AML-193 (cell line): ENCODE measurements at places on chromosomes 2 and 18.

GRCh38 chr2:169221745-169222369 lies 140.5 kb downstream of the LRP2 start:
- DNase-seq = peak; percentile 54

DNA sequence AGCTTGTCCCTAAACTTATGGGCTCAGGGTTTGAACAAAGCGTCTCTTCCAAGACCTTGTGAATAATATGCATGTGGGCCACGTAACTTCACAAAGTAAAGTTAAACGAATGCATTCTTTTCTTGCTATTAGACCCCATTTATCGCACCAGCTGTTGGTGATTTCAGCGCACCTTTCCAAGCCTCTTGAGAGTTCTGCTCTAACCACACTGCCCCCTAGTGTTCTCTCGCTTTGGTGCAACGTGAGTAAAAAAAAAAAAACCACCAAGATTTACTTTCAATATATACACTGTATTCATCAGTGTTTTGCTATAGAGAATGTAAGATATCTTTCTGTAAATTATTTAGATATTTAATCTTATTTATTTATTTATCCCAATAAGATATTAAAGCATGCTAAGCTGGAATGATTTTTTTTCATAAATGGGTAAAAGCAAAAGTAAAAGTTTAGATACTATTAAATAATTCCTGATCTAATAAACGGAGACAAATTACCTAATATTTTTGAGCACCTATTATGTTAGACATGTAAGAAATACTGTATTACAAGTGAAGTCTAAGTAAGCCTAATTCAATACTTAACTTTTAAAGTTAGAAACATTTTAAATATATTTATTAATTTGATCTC lies 459.5 kb downstream of the DLGAP1 start:
- peak; percentile 47 for DNase-seq

GRCh38 chr2:70529610-70530009 lies 24.0 kb downstream of the TGFA start:
- DNase-seq = no peak

DNA sequence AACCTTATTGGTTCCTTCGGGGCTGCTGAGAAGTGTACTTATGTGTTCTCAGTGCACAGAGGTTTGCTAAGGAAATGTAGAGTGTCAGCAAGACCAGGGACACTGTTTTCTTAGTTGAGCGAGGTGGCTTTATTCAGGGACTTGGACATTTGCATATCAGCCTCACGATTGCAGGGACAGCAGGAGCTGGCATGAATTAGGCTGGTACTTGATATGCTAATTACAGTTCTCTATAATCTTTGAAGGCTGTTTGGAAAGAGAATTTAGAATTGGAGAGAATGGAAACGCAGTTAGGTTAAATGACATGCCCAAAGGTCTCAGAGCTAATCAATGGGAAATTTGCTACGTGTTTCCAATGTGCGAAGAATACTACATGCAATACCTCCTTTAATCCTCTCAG lies 18.7 kb upstream of the MTCL1 start:
- no peak for DNase-seq

DNA sequence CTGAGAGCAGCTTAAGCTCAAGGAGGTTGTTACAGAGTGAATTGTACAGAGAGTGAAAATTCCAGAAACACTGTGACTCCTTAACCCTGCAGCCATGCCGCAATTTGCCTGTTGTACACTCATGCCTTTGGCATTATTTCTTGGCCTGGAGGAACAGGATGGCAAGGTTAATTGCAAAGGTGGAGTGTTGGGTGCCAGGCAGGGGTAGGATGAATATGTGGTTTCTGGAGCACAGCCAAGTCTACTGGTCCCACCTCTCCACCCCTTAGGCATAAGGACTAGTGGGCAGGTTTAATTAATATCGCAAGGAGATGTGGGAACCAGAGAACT lies 250.2 kb downstream of the LRRTM1 start:
- no peak for DNase-seq

DNA sequence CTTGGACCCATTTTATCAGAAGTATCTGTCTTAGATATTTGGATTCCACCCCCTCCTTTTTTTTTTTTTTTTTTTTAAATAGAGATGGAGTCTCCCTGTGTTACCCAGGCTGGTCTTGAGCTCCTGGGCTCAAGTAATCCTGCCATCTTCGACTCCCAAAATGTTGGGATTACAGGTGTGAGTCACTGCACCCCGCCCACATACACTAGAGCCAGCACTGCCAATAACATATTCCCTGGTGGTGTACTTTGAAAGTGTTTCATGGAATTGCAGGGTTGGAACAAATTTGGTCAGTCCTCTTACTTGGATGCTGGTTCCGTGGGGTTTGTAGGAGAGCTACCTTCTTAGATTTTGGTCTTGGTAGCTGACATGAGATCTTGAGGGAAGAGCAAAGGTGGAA lies 15.0 kb downstream of the PDCL3 start:
- DNase-seq = no peak

GRCh38 chr2:6067089-6067488 lies 374.9 kb downstream of the SOX11 start:
- DNase-seq = no peak

DNA sequence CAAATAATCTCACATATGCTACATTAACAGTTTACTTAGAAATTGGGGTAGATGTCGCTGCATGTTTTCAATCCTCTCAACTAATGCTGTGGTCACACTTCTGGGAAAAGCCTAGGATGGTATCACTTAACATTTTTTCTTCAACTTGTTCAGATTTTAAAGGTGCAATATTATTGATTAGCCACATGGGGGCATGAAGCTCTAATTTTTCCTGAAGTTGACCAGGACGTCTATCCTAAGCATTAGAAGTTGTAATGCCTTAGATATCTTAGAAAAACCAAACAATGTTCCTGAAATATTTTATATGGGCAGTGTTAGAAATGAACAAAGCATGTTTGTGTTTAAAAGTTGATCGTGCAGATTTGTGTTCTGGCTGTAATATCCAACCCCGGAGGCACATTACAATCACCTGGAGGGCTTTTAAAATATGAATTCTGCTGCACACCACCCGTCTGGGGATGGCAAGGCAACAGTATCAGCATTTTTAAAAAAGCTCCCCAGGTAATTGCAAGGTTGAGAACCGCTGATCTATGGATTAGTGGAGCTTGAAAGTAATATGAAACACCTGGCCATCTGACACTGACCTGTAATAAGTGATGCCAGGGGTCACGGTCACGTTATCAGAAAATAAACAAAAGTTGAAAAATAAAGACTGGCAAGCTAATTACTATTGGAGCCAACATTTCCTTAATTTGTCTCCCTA lies 100.5 kb upstream of the LMAN1 start:
- DNase-seq = no peak

DNA sequence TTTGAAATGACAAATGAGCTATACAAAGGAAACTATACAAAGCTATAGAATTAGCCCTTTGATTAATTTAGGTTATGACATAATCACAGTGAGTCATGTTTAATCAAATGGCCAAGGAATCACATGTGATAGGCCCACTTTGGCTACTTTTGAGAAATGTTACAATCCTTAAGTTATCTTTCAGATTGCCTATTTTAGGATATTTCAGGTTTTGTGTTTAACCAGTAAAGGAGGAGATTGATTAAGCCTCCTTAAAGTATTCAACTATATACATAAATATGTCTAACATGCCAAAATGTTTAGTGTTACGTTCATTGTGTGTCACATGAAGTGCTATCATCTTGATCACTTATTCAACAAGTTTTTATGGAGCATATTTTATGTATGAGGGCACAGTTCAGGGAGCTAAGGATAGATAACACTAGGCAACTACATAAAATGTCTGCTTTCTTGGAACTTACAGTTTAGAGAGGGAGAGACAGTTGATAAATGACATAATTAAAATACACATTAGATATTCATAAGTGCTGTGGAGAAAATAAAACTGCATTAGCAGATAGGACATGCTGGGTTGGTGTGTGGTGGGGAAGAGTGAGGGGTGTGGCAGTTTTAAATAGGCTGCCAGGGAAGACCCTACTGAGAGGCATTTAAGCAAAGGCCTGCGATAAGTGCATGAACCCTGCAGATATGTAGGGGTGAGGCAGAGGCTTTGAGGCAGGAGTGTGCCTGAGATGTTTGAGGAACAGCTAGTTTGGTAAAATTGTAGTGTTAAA lies 77.2 kb downstream of the LTBP1 start:
- DNase-seq = no peak

DNA sequence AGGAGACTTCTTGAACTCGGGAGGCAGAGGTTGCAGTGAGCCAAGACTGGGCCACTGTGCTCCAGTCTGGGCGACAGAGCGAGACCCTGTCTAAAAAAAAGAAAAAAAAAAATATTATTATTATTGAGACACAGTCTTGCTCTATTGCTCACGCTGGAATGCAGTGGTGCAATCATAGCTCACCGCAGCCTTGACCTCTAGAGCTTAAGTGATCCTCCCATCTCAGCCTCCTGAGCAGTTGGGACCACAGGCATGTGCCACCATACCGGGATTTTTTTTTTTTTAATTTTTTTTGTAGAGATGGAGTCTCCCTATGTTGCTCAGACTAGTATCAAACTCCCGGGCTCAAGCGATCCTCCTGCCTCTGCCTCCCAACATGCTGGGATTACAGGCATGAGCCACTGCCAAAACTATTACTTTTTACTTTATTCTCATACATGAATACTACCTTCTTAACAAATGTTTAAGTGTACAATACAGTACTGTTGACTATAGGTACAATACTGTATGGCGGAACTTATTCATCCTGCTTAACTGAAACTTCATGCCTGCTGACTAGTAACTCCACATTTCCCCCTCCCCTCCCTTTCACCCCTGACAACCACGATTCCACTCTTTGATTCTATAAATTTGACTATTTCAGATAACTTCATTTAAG lies 15.5 kb downstream of the FBXO11 start:
- DNase-seq = no peak
